ENCODE measurements at places on chromosomes 4 and X. TPM values are rescaled to one million over a fixed set of nuclear protein-coding genes. Genes with fewer than 3 reads are reported as not detected.

The CXCR3 gene
- total RNA-seq, result 0.20 TPM

The CT45A3 gene
- total RNA-seq, result not detected

The F9 gene
- total RNA-seq, result not detected

The STS gene
- total RNA-seq, result 7.0 TPM

The CXCL13 gene
- not detected for total RNA-seq

The PNPLA4 gene
- 52.6 TPM for total RNA-seq

The XAGE1A gene
- total RNA-seq, result not detected

The RHOH gene
- 1.2 TPM for total RNA-seq

The MCF2 gene
- total RNA-seq, result not detected

The FGF16 gene
- not detected for total RNA-seq

The YY2 gene
- total RNA-seq, result 0.63 TPM

The SLC10A6 gene
- total RNA-seq, result 1.7 TPM

The NHS gene
- total RNA-seq, result 2.0 TPM

The RBM47 gene
- 13.7 TPM for total RNA-seq

The MANBA gene
- 41.6 TPM for total RNA-seq

The GPRASP1 gene
- 11.4 TPM for total RNA-seq

The TMPRSS11B gene
- not detected for total RNA-seq

The ZNF185 gene
- total RNA-seq, result 1.3 TPM

The GYPB gene
- total RNA-seq, result not detected

The SLIT2 gene
- total RNA-seq, result 6.7 TPM

The SOX3 gene
- not detected for total RNA-seq

The SSX4 gene
- not detected for total RNA-seq

The SH3BGRL gene
- total RNA-seq, result 62.0 TPM

The FRAS1 gene
- 12.9 TPM for total RNA-seq

The CPLX1 gene
- total RNA-seq, result 0.98 TPM

The ZCCHC4 gene
- 7.4 TPM for total RNA-seq

The SYTL5 gene
- total RNA-seq, result 0.39 TPM

The LIMCH1 gene
- total RNA-seq, result 76.1 TPM

The TRO gene
- 4.3 TPM for total RNA-seq

The GLRB gene
- total RNA-seq, result 13.2 TPM

The PDCL2 gene
- total RNA-seq, result not detected

The FAM241A gene
- total RNA-seq, result 6.0 TPM

The KLHL34 gene
- 1.1 TPM for total RNA-seq

The SHISA3 gene
- total RNA-seq, result 14.5 TPM

The SETD7 gene
- total RNA-seq, result 51.8 TPM

The SLC7A11 gene
- total RNA-seq, result 1.5 TPM

The SPANXA2 gene
- not detected for total RNA-seq

The PDE6B gene
- total RNA-seq, result 2.3 TPM

All from right atrium auricular region (tissue), 2 donors.